ENCODE measurements at places on chromosomes 11 and 22. TPM values are rescaled to one million over a fixed set of nuclear protein-coding genes. Genes with fewer than 3 reads are reported as not detected.

The SPECC1L gene
- polyA plus RNA-seq: 22.9 TPM

The NOX4 gene
- polyA plus RNA-seq: 2.2 TPM

The TPH1 gene
- 0.02 TPM for polyA plus RNA-seq

The SRRD gene
- polyA plus RNA-seq: 18.0 TPM

The ARHGAP42 gene
- 0.02 TPM for polyA plus RNA-seq

The SLCO2B1 gene
- polyA plus RNA-seq: 0.18 TPM

The SPI1 gene
- polyA plus RNA-seq: 0.19 TPM
